ENCODE measurements at places on chromosomes 6 and 20.

GRCh38 chr6:52839124-52840055, 1.2 kb downstream of the GSTA5 start:
- DNase-seq = peak; percentile 51

- DNase-seq = no peak
Observed at GRCh38 chr6:4607793-4608192, 168.4 kb upstream of the CDYL start.

DNA sequence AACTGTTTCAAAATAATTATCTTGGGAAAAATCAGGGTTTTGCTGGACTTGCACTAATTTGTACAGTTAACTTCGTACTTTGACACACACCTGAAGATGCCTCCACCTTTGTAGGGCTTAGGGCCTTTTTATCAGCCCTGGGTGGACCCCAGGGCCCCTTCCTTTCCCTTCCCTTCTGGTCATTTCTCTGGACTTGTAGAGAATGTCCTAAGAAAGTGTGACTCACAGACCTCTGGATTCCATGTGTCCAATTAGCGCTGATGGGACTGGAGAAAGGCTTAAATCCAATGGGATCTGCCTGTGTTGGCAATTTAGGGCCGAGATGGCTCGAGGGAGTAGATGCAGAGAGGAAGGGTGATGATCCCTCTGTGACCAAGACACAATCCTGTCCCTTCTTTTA, 9.3 kb downstream of the TRIM15 start:
- no peak for DNase-seq

DNA sequence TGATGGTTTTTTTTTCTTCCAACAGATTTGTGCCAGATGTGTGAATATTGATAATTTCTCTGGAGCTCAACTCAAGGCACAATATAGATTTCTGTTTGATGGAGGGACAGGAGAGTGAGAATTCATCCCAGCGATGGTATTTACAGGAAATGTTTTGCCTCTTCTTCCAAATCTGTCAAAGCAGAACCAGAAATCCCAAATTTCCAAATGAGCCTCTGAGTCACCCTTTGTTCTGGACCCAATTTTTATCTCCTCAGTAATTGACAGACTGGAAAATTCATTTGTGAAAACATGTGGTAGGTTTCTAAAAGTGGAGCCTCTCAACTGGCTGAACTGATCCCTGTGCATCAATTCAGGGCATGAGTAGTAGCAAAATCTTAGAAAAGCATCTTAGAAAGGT, 223.2 kb upstream of the TSHZ2 start:
- no peak for DNase-seq

DNA sequence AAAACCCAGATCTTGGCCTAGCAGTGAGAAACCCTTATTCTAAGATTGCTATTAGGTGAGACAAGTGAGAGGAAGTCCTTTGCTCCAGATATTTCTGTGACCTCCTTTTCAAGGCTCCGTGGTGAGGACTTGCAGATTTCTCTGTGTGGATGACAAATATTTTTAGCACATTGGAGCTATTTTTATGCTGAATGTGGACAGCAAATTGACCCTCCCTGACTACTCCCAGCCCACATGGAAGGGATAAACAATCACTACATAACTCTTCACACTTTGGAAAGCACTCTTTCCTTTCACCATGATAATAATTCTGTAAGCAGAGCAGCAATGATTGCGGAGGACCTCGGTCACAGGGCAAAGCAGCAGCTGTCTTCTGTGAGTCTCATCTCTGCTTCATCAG, 88.0 kb upstream of the ADGRF1 start:
- no peak for DNase-seq

DNA sequence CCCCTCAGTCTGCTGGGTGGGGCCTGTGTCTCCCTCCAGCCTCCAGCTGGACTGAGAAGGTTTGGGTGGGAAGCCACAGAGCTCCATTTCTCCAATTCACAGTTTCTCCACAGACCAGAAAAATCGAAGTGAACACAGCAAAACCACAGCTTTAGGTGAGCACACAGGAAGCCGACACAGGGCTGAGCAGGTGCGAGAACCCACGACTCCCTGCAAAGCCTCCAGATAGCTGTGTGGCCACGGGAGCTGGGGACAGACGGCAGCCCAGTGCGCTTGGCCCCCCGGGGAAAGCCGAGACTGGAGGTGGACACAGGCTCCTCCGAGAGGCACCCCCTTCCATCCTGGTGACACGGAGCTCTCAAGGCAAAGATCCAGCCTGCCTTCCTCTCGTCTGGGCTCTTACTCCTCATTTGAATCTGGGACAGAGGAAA, 29.0 kb upstream of the MPC1 start:
- no peak for DNase-seq

GRCh38 chr20:46946181-46946624, 51.6 kb downstream of the EYA2 start:
- DNase-seq = no peak

GRCh38 chr6:44256775-44257024, 628 bp downstream of the SLC35B2 start:
- DNase-seq = no peak

DNA sequence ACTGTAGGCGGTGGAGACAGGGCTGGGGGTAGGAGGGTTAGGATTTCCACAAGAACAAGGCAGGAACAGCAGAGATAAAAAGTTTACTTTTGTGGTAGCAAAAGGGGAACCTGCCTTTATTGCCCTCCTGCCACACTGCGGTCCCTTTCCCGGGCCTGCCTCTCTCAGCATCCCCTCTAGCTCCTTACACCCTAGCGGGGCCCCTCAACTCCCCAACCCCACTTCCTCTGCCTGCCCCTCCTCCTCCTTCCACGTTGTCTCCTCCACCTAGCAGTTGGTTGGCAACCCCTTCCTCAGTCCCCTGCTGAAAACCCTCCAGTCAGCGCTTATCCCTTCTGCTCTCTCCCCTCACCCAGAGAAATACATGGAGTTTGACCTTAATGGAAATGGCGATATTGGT, 714 bp downstream of the AIF1 start:
- no peak for DNase-seq

DNA sequence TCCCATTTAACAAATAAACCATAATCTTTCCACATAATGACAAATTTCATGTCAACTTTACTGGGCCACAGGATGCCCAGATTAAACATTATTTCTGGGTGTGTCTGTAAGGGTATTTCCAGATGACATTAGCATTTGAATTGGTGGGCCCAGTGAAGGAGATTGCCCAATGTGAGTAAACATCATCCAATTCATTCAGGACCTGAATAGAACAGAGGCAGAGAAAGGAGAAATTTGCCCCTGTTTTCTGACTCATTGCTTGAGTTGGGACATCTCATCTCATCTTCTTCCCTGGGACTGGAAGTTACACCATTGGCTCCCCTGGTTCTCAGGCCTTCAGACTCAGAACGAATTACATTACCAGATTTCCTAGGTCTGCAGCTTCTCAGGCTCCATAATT, 142.9 kb downstream of the TPBG start:
- no peak for DNase-seq

GRCh38 chr6:47727391-47727790, 29.0 kb downstream of the ADGRF4 start:
- no peak for DNase-seq

DNA sequence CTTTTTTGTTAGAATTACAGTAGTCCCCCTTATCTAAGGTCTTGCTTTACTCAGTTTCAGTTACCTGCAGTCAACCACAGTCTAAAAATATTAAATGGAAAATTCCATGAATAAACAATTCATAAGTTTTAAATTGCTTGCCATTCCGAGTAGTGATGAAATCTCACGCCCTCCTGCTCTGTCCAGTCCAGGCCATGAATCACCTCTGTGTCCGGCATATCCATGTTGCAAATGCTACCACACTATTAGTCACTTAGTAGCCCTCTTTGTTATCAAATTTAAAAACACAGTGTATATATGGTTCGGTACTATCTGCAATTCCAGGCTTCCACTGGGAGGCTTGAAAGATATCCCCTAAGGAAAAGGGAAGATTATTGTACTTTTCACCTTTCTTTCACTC, 164.6 kb upstream of the FAM83B start:
- no peak for DNase-seq

DNA sequence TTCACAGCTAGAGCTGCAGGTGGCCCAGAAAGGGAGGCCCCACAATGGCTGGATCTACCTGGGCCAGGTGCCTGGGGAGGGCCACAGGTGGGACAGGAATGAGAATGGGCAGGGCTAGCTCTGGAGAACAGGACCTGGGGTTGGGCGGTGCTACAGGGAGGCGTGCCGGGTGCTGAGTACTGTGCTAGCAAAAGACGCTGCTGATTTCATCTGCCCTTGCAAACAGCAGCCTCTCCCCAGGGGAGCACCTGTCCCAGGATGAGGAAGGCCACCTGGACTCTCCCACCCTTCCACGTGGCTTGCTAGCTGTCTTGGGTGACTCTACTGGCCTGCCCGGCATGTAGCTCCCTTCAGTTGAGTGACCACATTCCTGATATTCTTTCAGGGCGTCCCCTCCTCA, 6.6 kb upstream of the YTHDF1 start:
- DNase-seq = no peak

GRCh38 chr6:144327081-144327480, 41.9 kb downstream of the UTRN start:
- DNase-seq = no peak

GRCh38 chr6:43780941-43781928, 11.2 kb downstream of the VEGFA start:
- DNase-seq = no peak

- no peak for DNase-seq
Observed at GRCh38 chr20:61777773-61778494, 287.7 kb downstream of the TAF4 start.
